HS-27A (cell line): ENCODE measurements at places on chromosomes 5 and 9.

GRCh38 chr5:148815086-148815485 lies 11.3 kb upstream of the ADRB2 start:
- no peak for DNase-seq

GRCh38 chr9:5773324-5773999 lies 59.5 kb downstream of the ERMP1 start:
- DNase-seq, result no peak

DNA sequence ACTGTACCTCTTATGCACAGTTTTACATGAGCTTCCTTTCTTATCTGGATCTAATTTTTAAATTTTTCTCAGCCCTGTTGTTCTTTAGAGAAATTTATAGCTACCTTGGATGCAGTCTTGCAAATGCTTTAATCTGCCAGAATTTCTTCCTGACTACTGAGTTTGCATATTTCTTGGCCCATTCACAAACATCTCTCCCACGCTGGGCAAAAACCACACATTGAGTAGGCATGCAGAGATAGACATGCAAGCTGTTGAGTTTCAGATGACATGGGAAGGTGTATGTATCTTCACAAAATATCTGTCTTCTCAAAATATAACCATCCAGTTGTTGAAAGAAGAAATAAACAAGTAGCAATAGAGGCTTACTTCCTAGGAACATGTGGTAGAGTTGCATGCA lies 101.2 kb downstream of the PARP8 start:
- DNase-seq, result no peak

DNA sequence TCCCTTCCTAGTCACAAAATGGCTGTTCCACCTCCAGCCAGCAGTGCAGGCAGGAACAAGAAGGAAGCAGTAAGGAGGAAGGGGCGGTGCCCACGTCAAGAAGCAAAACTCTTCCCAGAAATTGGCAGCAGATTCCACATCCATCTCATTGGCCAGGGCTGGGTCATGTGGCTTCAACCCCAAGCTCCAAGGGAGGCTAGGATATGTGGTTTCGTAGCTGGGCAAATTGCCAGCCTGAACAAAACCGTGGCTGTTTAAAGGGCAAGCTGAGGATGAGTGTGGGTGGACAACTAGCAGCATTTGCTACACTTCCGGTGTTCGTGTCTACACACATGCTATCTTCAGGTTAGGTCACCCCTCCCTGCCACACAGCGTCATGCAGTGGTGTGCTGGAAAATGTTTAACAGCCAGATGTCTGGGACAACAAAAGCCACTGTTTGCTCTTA lies 92.1 kb upstream of the MAP1B start:
- DNase-seq, result peak; percentile 36

DNA sequence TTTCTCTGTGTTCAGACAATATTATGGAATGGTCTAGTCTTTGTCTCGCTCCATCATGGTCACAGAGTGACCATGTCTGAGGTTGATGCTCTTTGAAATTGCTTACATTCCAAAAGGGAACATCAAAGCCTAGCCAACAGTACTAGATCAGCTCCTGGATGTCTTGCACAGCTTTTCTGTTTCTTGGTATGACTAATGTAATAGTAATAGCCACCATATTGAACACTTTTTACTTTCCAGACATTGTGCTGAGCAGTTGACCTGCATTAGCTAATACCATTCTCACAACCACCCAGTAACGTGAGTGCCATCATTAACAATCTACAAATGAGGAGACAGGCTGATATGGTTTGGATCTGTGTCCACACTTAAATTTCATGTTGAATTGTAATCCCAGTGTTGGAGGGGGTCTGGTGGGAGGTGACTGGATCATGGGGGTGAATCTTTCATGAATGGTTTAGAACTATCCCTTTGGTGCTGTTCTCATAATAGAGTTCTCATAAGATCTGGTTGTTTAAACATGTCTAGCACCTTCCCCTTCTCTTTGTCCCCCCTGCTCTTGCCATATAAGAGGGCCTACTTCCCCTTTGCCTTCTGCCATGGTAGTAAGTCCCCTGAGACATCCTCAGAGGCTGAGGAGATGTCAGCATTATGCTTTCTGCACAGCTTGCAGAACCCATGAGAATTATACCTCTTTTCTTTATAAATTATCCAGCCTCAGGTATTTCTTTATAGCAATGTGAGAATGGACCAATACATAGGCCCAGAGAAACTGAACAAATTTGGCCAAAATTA lies 577.5 kb upstream of the CLINT1 start:
- DNase-seq, result no peak

DNA sequence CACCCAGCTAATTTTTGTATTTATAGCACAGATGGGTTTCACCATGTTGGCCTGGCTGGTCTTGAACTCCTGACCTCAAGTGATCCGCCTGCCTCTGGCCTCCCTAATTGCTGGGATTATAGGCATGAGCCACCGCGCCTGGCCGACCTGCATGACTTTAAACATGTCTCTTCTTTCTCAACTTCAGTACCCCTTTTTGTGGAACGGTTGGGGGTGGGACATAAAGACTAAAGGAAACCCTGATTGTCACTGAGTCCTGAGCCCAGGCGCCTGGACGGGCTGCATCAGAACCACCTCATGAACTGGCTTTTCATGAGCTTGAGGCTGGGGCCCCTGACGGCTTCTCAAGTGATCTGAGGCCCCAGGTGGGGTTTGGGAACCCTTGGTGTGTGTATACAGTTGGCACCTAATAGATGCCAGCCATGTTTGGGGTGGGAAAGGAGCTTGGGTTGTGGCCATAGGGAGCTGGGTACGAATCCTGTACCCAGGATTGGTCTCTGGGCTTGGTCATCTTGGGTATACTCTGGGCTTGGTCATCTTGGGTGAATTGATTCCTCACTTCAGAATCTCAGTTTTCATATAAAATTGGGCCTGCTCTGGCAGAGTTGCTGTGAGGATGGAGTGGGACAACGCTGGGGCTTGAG lies 2.2 kb downstream of the GRK6 start:
- DNase-seq, result no peak

- no peak for DNase-seq
Measured at GRCh38 chr5:54519509-54519876, 1.9 kb downstream of the SNX18 start.

DNA sequence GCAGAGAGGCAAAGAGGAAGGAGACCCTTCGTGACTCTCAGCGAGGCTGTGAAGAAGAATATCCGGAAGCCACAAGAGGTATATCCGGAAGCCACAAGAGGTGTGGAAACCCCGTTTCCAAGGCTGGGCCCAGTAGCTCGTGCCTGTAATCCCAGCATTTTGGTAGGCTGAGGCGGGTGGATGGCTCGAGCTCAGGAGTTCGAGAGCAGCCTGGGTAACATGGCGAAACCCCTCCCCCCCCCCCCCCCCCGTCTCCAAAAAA lies 612 bp upstream of the BBLN start:
- no peak for DNase-seq

DNA sequence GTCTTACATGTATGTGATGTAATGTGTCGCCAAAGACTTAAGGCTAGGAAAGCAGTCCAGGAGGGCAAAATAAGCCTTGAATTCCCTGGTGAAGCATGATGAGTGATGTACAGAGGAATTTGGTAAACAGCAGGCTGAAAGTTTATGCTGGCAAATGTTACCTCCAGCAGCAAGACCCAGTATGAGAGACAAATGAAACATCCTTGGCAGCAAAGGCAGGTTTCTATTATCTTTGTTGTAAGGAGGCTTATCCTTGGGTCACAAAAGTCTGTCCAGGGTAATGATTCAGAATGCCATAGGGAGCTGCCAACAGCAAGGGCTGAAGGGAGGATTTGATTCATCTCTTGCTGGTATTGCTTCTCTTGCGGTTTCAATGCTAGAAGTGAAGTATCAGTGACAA lies 75.9 kb upstream of the HTR4 start:
- DNase-seq, result no peak

GRCh38 chr9:131525643-131526565 lies 5.2 kb downstream of the UCK1 start:
- no peak for DNase-seq

GRCh38 chr5:171201310-171201709 lies 107.7 kb upstream of the TLX3 start:
- DNase-seq, result no peak

DNA sequence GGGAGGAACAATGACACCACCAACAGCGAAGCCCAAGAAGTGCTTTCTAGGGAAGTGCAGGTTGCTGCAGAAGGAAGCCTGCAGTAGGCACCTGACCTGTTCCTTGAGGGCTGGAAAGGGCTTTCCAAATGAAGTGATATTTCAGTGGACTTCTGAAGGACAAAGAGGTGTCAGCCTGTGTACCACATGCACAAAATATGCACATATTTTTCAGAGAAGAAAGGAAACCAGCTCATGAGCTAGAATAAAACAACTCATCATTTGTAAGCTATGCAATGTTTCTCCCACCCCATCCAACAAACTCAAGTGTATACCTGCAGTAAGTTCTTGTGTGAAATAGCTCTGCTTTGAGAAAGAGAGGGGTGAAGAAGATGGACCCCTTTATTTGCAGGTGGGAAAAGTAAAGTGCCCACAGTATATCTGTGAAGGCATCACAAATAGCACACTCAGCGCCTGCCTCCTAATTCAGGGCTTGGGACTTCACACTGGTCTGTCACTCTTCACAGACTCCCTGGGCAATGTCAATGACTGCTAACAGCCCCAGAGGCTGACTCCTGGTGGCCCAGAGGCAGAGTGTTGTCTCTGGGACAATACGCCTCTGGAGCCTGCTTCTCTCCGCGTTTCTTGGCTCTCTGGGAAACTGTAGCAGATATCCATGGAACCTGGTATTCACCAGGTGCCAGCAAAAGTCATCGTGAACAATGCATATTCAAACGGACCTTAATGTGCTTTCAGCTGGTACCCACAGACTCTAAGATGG lies 198.1 kb upstream of the EFNA5 start:
- no peak for DNase-seq

- DNase-seq, result no peak
Measured at GRCh38 chr9:136282272-136282861, 21.5 kb downstream of the CCDC187 start.

DNA sequence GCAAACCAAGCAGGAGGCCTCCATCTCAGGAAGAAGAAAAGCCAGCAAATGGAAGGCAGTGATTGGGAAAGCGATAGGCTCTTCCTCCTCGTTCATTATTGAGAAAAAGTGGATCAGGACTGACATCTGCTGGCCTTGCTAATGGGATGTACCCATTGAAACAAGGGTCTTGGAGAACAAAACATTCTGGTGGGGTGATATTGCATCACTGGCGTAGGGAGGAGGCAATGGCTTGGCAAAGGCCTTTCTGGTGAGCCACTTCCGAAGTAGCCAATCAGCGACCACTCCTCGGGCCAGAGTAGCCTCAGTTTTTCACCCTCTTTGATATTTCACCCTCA lies 86.7 kb upstream of the NFIB start:
- peak; percentile 61 for DNase-seq

GRCh38 chr9:107243742-107244141 lies 39.3 kb upstream of the RAD23B start:
- DNase-seq, result peak; percentile 39

DNA sequence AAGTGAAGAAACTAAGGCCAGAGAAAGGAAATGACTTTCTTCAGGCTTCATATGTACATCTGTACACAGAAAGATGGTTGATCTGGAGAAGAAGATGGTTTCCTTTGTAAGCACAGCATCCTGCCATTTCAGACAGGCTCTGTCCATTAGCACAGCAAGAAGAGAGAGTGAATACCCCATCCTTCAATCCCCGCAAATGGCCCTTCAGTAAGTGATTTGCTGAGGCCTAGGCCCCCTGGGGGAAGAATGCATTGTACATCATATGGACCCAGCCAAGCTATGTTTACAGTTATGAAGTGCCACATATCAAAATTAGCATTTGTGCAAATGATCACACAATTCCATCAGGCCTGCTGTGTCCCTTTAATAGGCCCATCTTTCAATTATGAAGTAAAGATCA lies 657.4 kb downstream of the BRINP1 start:
- no peak for DNase-seq

DNA sequence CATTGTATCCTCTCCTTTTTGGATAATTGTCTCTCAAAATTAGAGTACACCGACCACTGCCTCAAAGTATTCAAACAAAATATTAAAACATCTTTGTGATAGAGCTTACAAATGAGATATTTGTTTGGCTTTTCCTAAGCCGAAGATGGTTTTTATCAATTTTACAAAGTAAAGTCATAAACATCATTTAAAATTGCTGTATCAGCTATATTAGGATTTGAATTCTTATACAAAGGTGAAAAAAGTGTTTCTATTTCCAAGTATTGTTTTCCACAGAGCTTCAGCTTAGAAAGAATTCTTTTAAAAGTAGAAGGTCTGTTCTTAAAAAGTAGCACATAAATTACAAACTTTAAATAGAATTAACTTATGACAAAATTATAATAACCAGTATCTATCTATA lies 116.6 kb upstream of the IFNE start:
- DNase-seq, result no peak

DNA sequence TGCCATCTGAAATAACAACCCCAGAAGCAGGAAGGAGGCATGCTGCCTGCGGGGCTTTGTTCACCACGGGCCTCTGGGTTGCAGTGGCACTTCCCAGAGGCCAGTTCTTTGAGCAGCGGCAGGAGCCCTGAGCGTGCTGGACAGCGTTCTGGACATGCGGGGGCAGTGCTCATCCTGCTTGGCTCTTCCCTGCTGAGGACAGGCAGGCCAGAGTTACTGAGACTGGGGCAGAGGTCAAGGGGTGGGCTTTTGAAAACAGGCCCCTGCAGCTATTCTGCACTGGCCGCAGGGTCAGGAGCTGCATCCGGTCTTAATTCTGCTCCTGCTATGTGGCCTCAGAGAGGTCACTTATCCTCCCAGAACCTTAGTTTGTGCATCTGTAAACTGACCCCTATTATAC lies 258.6 kb downstream of the FSTL4 start:
- DNase-seq, result no peak

DNA sequence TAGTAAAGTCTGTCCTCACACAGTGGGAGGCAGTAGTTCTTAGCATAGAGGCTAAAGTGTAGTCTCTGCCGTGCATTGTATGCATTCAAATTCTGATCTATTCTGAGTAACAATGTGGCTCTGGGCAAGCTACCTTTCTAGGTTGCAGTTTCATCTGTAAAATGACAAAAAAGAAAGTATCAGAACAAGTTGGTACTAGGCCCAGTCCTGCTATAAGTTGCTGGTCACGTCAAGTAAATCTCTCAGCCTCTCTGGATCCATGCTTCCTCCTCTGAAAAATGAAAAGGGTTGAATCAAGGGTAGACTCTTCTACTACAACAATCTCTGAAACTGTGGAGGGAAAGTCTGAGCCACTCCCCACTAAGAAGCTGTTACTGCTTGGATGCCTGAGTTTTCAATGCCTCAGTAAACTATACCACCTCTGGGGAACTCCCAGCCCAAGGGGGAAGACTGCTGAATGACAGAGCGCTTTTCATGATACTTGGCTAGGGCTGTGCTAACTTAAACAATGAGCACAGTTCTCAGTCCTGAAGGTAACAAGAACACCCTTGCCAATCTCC lies 34.5 kb upstream of the SPARC start:
- DNase-seq, result no peak
